ENCODE measurements at places on chromosomes 6 and 20.

DNA sequence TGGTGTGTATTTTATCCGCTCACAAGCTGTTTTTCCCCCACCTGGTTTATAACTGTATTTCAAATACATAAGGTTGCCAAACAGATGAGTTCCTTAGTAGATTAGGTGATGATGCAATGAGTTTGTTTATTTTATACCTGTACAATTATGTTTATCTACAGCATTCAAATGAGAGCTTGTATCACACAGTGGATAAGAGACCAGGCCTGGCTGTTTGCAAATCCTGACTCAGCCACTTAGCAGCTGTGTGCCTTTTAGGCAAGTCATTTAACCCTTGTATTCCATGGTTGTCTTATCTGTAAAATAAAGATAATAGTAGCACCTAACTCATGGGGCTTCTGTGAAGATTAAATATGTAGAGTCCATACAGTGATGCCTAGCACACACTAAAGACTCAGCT, 143.7 kb downstream of the MOXD1 start:
- DNase-seq, result no peak

- DNase-seq, result no peak
Observed at GRCh38 chr6:51618563-51618962, 468.9 kb downstream of the PKHD1 start.

- DNase-seq, result no peak
Observed at GRCh38 chr6:42197555-42198362, 3.0 kb upstream of the GUCA1B start.

DNA sequence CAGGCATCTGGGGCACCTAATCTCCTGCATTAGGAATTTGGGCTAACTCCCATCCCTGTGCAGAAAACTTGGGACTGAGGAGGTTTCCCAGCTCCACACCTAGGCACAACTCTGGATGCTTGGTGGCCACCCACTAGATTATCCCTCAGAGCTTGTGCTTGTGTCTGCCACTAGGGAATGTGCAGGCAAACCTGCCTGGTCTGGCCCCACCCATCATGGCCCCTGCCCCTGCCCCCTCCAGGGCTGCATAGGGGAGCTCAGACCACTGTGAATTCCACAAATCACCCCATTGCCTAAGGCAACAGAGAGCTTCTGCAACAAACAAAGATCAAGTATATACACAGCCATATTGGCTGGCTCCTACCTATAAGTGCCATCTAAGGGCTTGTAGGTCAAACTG, 31.1 kb downstream of the STMND1 start:
- DNase-seq, result no peak

- no peak for DNase-seq
Observed at GRCh38 chr20:31638317-31638716, 605 bp downstream of the COX4I2 start.

GRCh38 chr6:42239333-42239732, 21.7 kb upstream of the MRPS10 start:
- no peak for DNase-seq

- DNase-seq, result no peak
Observed at GRCh38 chr6:159533568-159533967, 159.5 kb downstream of the SOD2 start.

All from stimulated activated CD4-positive, alpha-beta T cell treated with anti-CD3 and anti-CD28 coated beads, Interleukin-4, amount 100 ng/mL, for 48 hours (primary cell).